ELF-1 (cell line): ENCODE measurements at places on chromosomes 2 and 18.

- DNase-seq, result no peak
Observed at GRCh38 chr18:8708670-8709069, 3.3 kb downstream of the MTCL1 start.

GRCh38 chr18:30280861-30281470, 761.6 kb downstream of the DSC3 start:
- peak; percentile 9 for DNase-seq

DNA sequence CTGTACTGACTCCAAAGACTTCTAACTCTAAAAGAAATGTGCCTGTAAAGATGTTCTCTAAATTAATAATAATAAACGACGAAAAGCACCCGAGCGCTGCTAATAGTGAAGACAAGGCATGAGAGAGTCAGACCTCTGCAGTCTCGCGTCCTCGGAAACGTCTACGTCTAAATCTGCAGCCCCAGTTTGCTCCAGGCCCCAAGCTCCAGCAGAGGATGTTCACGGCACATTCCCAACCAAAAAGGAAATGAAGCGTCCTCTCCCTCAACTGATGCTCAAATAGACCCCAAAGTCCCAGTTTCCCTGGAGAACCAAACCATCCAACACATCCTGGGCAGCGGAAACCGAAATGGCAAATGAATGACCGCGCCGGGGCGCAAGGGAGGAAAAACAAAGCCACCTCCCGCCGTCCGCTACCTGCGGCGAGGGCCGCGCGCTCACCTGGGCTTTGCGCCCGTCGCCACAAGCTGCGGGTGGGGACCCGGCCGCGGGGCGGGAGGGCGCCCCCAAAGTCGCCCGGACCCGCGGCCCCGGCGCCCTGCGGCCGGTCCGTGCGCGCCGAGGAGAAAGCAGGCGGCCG, 47.1 kb upstream of the CCDC150 start:
- peak; percentile 63 for DNase-seq

- no peak for DNase-seq
Observed at GRCh38 chr2:241071677-241072111, 30.4 kb downstream of the MTERF4 start.

DNA sequence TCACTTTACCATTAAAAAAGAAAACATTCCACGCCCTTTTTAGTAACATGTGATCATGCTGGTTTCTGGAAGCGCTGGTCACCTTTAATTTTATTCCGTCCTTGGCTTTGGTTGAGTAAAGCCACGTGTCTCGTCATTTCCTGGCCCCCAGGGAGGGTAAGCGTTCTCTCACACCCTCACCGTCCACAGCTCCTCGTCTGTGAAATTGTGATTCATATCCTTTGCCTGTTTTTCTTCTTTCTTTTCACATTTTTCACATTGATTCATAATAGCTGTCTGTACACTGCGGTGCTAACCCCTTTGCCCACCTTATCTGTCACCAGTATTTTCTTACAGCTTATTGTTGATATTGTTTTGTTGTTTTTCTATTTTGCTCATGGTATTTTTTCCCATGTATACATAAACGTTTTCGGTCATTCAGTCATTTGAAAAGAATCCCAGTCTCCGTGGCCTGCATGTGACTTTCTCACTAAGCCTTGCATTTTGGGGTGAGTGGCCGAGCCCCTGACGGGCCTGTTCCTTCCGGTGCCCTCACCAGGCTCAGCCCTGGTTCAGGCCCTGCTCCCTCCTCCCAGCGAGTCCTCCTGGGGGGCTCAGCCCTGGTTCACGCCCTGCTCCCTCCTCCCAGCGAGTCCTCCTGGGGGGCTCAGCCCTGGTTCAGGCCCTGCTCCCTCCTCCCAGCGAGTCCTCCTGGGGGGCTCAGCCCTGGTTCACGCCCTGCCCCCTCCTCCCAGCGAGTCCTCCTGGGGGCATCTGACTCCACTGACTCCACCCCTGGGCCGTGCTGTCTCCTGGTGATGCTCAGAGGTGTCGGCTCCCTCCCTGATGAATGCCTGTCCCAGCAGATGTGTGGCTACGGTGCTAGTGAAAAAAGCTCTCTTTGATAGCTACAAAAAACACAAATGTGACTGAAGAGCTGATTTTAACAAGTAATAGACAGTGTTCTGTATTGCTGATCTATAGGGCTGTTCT, 249.7 kb upstream of the PXDN start:
- no peak for DNase-seq

DNA sequence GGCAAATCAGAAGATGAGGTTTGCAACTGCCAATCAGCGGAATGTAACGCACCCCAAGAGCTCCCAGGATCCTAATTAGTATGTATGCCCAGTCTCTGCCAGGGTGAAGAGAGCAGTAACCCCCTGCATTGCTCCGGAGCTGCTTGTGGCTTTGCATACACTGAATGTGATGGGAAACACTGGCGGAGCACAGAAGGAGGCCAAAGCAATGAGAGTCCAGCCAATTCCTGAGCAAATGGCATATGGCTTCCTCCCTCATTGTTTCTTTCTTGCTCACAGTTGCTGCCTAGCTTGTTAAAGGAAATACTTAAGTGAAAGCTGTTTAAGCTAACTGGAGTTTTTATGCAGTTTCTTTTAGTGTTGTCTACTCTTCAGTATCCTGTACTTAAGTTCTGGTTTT, 343.5 kb upstream of the NT5C1B start:
- DNase-seq, result no peak

GRCh38 chr2:43179942-43180341, 46.5 kb downstream of the ZFP36L2 start:
- peak; percentile 45 for DNase-seq

DNA sequence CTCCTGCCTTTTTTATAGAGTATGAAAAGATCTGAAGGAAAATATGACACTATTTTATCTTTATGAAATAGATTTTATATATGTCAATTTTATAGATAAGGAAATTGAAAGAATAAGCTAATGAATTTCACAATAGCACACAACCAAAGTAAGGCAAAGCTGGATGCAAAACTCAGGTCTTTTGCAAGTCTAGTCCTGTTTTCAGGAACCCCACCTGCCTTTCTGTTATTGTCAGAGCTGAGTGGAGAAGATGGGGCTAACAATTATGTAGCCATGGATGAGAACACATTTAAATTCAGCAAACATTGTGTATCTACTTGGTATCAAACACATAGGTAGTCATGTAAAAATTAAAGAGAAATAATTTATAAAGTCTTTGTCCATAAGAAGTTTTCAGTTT, 161.5 kb upstream of the ZEB2 start:
- DNase-seq, result no peak

GRCh38 chr2:99822474-99823207, 319.7 kb downstream of the AFF3 start:
- peak; percentile 19 for DNase-seq

- DNase-seq, result peak; percentile 81
Observed at GRCh38 chr2:172427990-172428831, 825 bp downstream of the ITGA6 start.

GRCh38 chr18:35139517-35139916, 98.3 kb downstream of the MAPRE2 start:
- peak; percentile 25 for DNase-seq

DNA sequence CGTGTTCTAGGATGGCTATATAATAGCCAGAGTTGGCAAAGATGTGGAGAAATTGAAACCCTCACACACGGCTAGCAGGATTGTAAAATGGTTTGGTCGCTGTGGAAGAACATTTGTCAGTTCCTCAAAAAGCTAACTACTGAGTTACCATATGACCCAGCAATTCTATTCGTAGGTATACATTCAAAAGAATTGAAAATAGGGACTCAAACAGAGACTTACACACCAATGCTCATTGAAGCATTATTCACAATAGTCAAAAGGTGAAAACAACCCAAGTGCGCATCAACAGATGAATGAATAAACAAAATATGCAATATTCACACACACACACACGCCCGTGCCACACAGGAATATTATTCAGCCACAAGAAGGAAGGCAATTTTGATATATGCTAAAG, 98.7 kb downstream of the PLA2R1 start:
- no peak for DNase-seq

DNA sequence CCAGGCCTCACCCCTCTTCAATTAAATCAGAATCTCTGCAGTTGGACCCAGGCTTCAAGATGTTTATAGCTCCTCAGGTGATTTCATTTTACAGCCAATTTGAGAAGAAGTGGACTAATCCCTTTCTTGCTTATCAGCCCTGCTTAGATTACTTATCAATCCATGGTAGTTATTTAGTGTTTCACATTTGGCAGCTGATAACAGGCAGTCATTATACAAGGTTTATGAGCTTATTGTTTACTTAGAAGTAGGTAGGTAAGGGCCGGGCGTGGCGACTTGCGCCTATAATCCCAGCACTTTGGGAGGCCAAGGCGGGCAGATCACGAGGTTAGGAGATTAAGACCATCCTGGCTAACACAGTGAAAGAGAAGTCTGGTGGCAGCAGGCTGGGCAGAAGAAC, 237.5 kb downstream of the CTNNA2 start:
- DNase-seq, result no peak

DNA sequence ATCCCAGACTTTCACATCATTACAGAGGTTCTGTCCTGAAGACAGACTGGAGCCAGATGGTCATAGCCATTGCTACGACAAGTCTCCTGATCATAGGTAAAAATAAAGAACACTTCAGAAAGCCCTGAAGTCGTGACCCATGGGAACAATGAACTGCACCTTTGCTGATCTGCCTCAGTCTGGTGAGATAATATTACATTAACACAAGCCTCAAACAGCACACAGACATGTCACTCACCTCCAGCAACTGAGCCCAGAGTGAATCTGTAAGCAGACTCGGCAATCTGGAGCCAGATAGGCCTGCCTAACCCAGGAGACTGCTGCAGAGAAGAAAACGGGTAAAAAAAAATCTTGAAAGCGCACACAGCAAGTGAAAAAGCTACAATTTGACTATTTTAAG, 79.2 kb downstream of the SLC25A12 start:
- no peak for DNase-seq

- DNase-seq, result no peak
Observed at GRCh38 chr18:42296192-42296591, 341.2 kb downstream of the PIK3C3 start.

GRCh38 chr2:29070526-29070925, 3.8 kb downstream of the PCARE start:
- no peak for DNase-seq

GRCh38 chr2:221999166-221999565, 299.6 kb downstream of the PAX3 start:
- no peak for DNase-seq

GRCh38 chr18:61474341-61474740, 141.1 kb downstream of the CDH20 start:
- no peak for DNase-seq

DNA sequence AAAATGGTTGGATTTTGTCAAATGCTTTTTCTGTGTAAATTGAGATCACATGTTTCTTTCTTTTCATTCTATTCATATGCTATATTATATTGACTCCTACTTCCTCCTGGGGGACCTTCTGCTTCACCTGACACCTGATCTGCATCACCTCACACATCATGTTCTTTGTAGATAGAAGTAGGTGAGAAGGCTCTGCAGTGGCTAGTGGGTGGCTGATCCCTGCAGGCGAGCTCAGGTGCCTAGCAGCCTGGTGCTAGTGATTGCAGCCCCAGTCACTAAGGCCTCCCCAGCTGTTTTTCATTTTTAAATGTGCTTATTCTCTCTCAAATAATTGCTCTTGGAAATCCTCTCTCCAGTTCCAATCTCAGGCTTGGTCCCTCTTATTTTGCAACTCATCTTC, 33.6 kb downstream of the MC4R start:
- no peak for DNase-seq

- no peak for DNase-seq
Observed at GRCh38 chr2:33142810-33143209, 196.1 kb downstream of the LTBP1 start.

GRCh38 chr2:47815764-47816163, 32.8 kb downstream of the MSH6 start:
- DNase-seq, result no peak

- no peak for DNase-seq
Observed at GRCh38 chr2:80258341-80258740, 46.2 kb downstream of the LRRTM1 start.

DNA sequence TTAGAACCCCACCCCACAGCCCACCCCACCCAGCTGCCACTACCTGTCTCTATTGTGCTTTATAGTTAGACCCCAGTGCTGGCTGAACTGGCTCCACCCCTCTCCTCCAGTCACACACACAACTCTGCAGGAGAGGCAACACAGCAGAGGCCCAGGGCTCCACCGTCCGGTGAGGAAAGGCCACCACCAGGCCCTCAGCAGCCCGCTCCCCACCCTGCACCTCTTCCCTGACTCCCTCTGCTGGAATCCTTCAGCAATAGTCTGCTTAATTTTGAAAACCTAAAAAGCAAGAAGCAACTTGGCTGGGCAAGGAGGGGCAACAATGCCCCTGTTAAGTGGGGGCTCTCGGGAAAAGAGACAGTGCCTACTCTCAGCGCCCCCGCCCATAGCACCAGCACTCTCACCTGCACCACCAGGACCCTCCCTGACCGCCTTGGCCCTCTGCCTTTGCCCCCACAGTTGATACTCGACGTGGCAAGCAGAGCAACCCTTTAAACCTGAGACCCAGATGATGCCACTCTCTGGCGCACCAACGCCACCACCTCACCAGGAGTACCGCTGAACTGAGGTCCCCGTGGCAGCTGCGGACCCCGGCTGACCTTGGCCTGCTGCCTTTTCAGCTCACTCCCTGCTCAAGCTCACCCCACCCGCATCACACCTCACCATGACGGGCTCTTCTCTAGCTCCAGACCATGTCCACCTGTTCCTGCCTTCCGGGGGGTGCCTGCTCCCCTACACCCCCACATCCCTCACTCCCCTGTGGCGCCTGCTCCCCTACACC, 45.7 kb downstream of the NDUFA10 start:
- DNase-seq, result peak; percentile 91

DNA sequence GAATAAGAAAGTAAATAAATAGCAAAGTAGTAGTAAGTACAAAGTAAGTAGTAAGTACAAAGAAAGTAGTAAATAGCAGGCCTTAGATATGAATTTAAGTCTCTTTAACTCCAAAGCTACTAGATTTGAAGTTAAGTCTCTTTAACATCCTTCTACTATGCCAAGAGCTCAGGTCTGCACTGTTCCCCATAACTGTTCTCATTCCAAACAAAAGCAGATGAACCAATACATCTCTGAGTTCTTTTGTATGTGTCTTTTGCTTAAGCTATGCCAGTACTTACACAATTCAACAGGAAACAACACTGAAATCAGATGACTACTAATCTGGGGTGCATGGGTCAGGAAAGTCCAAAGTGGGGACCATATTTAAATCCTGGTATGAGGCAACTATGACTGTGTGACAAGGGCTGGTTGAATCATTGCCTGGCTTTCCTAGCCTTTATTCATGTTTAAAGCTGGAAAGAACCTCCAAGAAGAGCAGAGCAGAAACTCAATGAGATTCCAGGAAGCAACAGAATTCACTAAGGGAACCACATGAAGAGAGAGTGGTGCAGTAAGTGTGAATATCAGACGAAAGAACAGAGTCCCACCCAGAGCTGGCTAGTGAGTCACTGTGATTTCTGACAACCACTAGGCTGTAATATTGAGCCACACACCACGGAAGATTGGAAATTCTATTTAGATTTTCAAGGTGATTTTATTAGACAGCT, 51.0 kb upstream of the CYP26B1 start:
- DNase-seq, result no peak

DNA sequence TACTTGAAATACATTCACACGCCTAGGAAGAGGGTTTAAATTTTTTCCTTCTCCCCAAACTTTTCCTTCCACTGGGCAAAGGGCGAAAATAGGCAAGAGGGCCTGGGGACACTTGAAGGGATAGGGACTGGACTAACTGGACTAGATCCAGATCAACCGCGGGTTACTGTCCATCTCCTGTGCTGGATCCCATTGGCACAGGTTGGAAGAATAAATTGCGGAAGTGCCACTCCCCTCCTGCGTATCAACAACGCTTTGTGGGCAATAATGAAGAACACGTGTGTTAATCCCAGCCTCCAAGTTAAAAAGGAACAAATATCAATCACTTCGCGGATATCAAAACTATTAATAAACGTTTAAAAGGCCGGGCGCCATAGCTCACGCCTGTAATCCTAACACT, 1.7 kb upstream of the FZD5 start:
- no peak for DNase-seq
